ENCODE measurements at places on chromosomes 7 and 10. TPM values are rescaled to one million over a fixed set of nuclear protein-coding genes. Genes with fewer than 3 reads are reported as not detected.

The CALCR gene
- not detected for total RNA-seq

The TFEC gene
- 2.7 TPM for total RNA-seq

The PPP1R17 gene
- not detected for total RNA-seq

The CHAT gene
- 2.0 TPM for total RNA-seq

The HOXA6 gene
- total RNA-seq = not detected

The CCDC3 gene
- total RNA-seq = 0.11 TPM

The ARMC3 gene
- not detected for total RNA-seq

The ZNF488 gene
- 5.0 TPM for total RNA-seq

The RAB19 gene
- total RNA-seq = not detected

The GHRHR gene
- total RNA-seq = not detected

The PLAC9 gene
- not detected for total RNA-seq

The ZNF425 gene
- 6.7 TPM for total RNA-seq

The SPAG6 gene
- not detected for total RNA-seq

The MKX gene
- 0.33 TPM for total RNA-seq

The FAS gene
- total RNA-seq = 16.1 TPM

The PTPRN2 gene
- under 0.01 TPM for total RNA-seq

The SEMA3C gene
- 325 TPM for total RNA-seq

The AEBP1 gene
- 1.4 TPM for total RNA-seq

The OTUD1 gene
- 10.6 TPM for total RNA-seq

The MSS51 gene
- total RNA-seq = 1.1 TPM

The BUB3 gene
- 163 TPM for total RNA-seq

The LIPK gene
- total RNA-seq = not detected

The PSD gene
- 2.3 TPM for total RNA-seq

The GTF2IRD1 gene
- total RNA-seq = 7.0 TPM

The CALML3 gene
- total RNA-seq = not detected

The SLC13A1 gene
- total RNA-seq = not detected

The PROSER2 gene
- 11.8 TPM for total RNA-seq

The NYAP1 gene
- total RNA-seq = 0.87 TPM

The SPAM1 gene
- not detected for total RNA-seq

The CLDN4 gene
- total RNA-seq = 216 TPM

The NACAD gene
- 7.6 TPM for total RNA-seq

The WIPF3 gene
- total RNA-seq = 0.39 TPM

The C7orf57 gene
- total RNA-seq = 0.39 TPM

The ABCB4 gene
- not detected for total RNA-seq

The OR2A7 gene
- total RNA-seq = 7.1 TPM

The TFPI2 gene
- 0.79 TPM for total RNA-seq

The VAX1 gene
- total RNA-seq = not detected

The NEURL1 gene
- total RNA-seq = 10.0 TPM

The BNIP3 gene
- 35.7 TPM for total RNA-seq

The ITGA8 gene
- not detected for total RNA-seq

Measured in placental epithelial cell (primary cell).